ENCODE measurements at places on chromosomes 16 and 17.

GRCh38 chr17:15479703-15480102 lies 12.3 kb upstream of the CDRT4 start:
- DNase-seq = no peak

GRCh38 chr17:77150196-77150595 lies 9.4 kb downstream of the SEC14L1 start:
- DNase-seq = no peak

DNA sequence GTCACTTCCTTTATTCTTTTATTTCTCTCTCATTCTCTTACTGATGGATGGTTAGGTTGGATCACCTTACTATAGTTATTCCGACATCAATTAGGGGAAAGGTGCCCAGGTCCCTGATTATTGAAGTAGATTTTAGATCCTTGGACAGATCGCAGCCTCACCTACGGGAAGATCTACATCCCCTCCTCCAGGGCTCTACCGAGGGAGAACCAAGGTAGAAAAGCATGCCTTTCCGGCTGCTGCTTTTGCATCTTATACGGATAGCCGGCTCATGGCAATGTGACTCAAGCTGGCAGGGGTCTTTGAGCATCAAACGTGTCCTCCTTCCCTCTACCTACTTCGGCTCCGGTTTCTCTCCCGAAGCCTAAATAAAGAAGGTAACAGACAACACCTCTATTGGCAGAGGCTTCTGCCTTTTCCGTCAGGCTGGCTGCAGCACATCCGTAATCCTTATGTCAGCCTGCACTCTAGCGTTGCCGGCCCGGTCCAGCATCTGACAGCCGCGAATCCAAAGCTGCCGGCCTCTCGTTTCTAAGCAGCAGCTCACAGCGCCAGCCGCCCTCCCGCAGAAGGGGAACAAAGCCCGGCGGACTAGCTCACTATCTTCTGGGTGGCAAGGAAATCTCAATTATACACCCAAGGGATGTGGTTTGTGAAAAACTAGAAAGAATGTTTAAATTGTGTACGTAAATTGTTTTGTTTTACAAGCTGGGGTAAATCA lies 46.9 kb downstream of the IRX6 start:
- DNase-seq = peak; percentile 40

GRCh38 chr17:32141258-32141657 lies 1.0 kb upstream of the RHOT1 start:
- no peak for DNase-seq

DNA sequence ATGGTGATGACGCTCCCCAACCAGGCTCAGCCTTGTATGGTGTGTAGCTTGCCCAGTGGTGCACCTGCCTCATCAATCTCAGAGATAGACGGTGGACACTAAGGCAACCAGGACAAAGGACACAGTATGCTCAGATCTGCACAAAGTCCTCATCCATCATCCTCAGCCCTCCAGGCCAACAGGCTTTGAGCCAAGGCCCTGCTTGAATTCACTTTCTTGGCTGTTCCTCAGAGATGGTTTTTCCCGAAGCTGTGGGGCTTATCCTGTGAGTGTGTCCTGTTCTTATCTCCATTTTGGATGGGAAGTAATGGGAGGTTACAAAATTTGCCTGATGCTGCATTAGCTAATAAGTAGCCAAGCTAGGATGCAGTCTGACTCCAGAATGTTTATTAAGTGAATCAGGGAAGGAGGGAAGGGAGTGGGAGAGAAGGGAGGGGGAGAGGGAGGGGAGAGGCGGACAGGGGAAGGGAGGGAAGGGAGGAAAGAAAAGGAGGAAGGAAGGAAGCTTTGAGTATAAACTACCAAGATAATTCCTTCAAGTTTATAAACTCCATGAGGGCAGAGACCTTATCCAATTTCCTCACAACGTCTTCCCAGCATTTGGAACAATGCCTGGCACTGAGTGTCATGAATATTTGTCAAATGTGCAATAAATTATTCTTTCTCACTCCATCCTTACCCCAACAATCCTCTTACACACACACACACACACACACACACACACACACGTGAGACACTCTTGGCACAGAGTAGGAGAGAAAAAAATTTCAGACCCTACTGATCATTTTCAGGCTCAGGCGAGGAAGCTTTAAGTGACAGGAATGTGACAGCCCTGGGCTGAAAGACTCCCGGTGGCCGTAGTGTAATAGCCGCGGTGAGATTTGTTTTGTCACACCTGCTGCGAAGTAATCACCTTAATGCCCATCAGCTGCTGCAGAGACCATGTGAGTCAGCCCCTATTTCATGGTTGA lies 84.3 kb downstream of the BMERB1 start:
- no peak for DNase-seq

- DNase-seq = no peak
Measured at GRCh38 chr17:78753316-78754250, 28.5 kb downstream of the CYTH1 start.

GRCh38 chr17:62681939-62682381 lies 54.5 kb downstream of the MRC2 start:
- DNase-seq = no peak

GRCh38 chr17:63436523-63437110 lies 9.5 kb downstream of the CYB561 start:
- DNase-seq = no peak

GRCh38 chr16:64952177-64952576 lies 169.7 kb downstream of the CDH11 start:
- no peak for DNase-seq

- DNase-seq = no peak
Measured at GRCh38 chr16:84088695-84089395, 27.9 kb downstream of the MBTPS1 start.

DNA sequence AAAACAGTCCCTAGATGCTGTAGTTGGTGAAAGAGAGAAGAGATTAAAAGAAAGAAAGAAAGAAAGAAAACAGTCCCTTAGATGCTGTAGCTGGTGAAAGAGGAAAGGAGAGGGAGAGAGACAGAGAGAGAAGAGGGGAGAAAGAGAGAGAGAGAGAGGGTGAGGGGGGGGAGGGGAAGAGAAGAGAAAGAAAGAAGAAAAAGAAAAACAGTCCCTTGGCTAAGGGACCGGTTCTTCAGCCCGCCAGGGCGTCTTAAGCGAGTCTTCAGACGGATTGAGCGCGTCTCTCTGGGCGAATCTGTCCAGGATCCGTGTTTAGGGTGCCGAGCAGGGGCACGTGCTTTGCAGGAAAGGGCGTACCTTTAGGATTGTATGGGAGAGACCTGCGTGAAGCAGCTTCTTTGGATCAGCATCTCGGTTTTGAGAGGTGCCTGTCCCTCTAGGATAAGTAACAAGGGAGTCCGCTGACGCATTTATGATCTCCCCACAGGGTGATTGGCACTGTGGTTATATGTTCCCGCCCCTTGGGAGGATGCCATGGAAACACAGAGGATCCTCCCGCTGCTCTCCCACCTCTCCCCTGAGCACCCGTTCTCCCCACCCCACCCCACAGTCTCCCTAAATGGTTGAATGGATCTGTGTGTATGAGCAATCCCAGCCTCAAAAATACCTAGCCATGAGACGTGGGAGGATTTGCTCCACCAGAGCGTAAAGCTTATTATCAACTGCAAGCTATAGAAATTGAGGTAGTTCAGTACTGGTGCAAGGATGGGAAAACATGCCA lies 16.7 kb downstream of the GNGT2 start:
- DNase-seq = peak; percentile 45

DNA sequence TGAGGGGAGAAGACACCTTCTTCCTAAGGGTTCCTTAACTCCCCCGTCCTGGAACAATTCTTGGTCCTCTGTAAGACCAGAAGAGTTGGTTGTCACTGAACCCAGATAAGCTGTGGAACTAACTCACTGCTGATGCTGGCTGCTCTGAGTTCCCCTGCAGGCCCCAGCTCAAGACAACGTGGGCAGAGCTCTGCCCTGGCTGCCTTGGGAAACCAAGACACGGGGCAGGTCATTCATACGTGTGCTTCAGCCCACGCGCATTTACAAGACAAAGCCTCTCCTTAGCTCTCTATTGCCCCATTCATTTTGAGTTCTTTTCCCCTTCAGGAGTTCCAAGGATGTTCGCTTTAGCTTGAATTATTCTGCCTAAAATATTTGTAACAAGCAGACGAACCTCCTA lies 3.4 kb upstream of the NAT9 start:
- DNase-seq = no peak

- DNase-seq = no peak
Measured at GRCh38 chr17:78130437-78131101, at the start of gene TMC8. TMC8 (plus strand) TSS chr17:78130771; CDS start chr17:78131589, 818 bp downstream.

- no peak for DNase-seq
Measured at GRCh38 chr17:40524243-40524965, 23.0 kb upstream of the TNS4 start.

DNA sequence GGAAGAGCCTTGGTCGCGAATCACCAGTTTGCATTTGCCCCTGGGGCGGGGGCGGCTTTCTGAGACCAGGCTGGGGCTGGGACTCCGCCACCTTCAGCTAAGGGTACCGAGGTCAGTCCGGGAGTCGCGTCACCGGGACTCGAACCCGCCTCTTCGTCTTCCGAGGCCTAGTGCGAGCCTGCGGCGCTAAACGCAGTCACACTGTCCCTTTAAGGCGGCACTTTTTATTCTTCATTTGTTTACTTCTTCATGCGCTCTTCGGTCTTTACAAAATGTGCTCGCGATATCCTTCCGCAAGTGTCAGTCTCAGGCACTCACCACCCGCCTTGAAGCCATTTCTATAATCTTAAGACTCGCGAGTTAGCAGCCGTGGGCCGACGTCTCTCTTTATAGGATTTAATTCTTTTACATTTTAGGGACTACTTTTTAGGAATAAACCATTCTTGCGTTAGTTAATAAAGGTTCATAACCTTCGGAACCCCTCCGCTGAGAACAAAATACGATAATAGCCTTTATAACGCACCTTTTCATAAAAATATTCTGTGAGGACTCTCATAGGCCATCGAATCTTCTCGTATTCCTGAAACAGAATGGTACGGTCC lies 593 bp upstream of the HEXIM1 start:
- peak; percentile 86 for DNase-seq

DNA sequence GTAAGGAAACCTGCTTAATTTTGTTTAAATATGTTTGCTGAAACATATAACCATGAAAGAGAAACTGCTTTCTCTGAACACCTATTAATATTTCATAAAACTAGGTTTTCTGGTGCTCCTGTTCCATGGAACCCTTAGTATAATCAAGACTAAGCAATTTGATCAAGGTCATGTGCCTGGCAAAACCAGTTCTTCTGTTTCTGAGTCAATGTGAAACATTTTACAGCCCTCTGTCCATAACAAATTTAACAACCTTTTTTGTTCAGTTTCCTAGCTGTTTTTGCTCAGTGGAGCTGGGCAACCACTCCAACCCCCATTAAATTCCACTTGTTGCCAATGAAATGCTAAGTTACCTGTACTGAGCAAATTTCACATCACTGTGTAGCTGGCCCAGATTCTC lies 344.0 kb downstream of the CA10 start:
- DNase-seq = no peak

Measured in liver (tissue), 10 donors.